ENCODE measurements at places on chromosomes 2 and 18.

DNA sequence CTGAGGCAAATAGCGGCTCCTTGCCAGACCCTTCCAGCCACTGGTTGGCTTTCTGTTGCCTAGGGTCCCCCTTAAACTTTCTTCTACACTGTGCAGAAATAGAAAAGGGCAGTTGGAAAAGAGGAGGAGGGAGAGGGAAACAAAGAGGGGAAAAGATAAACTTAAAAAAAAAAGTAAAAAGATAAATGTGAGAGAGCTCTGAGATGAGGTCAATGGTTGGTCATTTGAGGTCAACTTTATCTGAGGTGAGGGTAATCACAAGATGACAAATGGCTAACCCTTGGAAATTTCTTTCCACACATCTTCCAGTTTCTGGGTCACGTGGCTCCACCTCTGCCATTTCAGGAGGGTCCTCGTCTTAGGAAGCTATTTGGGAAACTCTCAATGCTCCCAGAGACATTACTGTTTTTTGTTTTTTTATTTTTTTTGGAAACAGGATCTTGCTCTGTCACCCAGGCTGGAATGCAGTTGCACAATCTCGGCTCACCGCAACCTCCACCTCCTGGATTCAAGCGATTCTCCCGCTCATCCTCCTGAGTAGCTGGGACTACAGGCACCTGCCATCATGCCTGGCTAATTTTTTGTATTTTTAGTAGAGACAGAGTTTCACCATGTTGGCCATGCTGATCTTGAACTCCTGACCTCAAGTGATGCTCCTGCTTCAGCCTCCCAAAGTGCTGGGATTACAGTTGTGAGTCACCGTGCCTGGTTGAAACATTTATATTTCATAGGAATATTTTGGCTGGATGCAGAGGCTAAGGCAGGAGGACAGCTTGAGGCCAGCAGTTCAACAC, 199.9 kb downstream of the TGIF1 start:
- DNase-seq: no peak

GRCh38 chr2:152034257-152034801, 64.5 kb downstream of the CACNB4 start:
- DNase-seq: no peak

GRCh38 chr2:213696442-213696841, 412.2 kb downstream of the SPAG16 start:
- no peak for DNase-seq

- DNase-seq: no peak
These were observed 70.7 kb downstream of the MYOM1 start for GRCh38 chr18:3148930-3149535.

- DNase-seq: no peak
These were observed 13.7 kb downstream of the ADRA2B start for GRCh38 chr2:96102596-96103186.

DNA sequence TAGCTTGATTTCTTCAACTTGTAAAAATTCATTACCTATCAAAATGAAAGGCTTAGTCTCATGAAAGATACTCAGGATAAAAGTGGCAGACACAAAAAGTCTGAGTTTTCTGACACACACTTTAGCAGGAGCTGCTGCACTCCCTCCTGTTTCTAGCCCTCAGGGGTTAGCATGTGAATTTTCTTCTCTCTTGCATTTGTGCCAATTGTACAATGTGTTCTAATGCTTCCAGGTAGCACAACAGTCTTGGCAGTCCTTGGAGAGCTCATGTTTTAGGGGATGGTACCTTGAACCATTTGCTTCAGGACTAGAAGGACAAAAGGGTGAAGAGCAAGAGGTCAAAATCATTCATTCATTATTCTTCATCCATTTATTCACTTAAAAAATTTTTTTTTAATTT, 316.8 kb downstream of the AFF3 start:
- no peak for DNase-seq

DNA sequence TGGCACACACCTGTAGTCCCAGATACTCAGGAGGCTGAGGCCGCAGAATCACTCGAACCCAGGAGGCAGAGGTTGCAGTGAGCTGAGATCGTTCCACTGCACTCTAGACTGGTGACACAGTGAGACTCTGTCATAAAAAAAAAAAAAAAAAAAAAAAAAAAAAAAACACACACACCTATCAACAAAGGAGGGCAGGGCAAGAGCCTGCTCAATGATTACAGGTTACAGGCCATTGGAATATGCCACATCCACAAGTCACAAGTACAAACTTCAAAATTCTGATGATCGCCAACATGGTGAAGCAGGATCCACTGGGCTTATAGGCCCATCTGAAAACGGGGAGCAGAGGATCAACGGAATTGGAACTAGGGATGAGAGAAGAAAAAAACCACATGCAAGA, 6.3 kb downstream of the MYO5B start:
- DNase-seq: no peak

DNA sequence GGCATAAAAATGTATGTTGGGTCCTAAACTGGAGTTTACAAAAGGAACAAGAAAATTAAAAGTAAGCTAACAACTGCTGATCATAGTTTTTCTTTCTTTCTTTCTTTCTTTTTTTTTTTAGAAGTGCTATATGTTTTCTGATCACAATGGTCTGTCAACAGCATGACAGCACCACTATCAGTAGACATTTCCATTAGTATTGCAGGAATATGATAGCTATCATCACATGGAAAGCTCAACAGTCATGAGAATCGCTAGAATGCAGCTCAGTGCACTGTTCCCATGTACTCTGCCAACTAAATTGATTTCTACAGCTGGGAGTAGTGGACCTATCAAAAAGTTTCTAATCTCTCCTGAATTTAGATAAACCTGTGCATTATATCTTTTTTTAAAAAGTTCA, 950.3 kb upstream of the ACVR2A start:
- no peak for DNase-seq

GRCh38 chr2:8111193-8111592, 570.7 kb upstream of the ID2 start:
- no peak for DNase-seq

- no peak for DNase-seq
These were observed 14.7 kb downstream of the NEDD4L start for GRCh38 chr18:58058720-58059119.

GRCh38 chr2:222315443-222316121, 16.8 kb upstream of the PAX3 start:
- no peak for DNase-seq

DNA sequence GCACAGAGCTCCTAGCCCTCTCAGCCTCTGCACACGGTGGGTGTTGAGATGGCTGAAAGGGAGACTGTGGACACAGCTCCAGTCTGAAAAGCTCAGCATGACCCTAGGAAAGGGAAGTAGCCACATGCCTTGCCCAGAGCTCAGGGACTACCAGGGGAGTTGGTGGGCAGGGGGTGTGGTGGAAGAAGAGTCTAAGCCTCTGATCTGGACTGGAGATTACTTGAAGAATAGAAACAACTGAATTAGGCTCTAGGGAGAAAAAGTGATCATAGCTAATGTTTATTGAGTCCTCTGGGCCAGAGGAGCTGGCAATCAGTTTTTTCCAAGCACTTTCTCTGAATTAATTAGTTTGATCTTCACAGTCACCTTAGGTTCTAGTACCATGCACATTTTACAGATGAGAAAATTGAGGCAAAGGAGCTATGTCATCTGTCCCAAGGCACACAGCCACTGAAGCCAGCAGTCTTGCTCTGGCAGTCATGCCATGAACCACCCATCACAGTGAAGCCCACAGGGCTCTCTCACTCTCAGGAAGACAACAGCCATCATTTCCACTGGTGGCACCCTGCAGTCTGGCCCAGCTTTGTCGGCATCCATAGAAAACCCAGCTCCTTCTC, 10.3 kb downstream of the SDC1 start:
- DNase-seq: no peak

- DNase-seq: no peak
These were observed 126.8 kb upstream of the CAPN13 start for GRCh38 chr2:30934066-30934465.
